ENCODE measurements at places on chromosomes 11 and 22.
A peak's percentile ranks its signal among the peaks of the same experiment; 100 is the strongest.

DNA sequence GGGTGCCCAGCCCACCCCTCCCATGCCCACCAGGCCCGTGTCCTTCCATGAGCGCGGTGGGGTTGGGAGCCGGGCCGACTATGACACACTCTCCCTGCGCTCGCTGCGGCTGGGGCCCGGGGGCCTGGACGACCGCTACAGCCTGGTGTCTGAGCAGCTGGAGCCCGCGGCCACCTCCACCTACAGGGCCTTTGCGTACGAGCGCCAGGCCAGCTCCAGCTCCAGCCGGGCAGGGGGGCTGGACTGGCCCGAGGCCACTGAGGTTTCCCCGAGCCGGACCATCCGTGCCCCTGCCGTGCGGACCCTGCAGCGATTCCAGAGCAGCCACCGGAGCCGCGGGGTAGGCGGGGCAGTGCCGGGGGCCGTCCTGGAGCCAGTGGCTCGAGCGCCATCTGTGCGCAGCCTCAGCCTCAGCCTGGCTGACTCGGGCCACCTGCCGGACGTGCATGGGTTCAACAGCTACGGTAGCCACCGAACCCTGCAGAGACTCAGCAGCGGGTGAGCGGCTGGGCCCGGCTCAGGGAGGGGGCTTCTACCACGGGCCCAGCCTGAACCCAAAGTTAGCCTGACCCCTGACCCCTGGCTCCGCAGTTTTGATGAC, 3.0 kb downstream of the PKP3 start:
- DNase-seq: no peak

GRCh38 chr22:20117633-20118299, 740 bp upstream of the TRMT2A start:
- no peak for DNase-seq

GRCh38 chr11:61281581-61282250, 13.4 kb downstream of the VWCE start:
- no peak for DNase-seq

DNA sequence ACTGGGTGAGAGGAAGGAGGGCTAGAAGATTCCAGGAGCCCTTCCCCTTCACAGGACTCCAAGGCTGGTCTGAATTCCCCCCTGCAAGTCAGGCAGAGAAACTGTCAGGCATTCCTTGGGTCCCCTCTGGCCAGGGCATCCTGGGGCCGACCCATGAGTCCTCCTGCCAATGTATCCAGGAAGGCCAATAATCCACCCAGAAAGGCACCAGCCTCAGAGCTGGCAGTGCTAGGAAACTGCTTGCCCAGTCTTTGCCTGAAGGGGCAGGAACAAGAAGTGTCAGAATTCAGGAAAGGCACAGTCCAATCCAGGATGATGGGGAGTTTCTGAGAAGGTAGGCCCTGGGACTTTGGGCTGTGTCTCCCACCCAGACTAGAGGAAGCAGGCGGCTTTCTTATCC, 41.0 kb downstream of the BUD13 start:
- no peak for DNase-seq

DNA sequence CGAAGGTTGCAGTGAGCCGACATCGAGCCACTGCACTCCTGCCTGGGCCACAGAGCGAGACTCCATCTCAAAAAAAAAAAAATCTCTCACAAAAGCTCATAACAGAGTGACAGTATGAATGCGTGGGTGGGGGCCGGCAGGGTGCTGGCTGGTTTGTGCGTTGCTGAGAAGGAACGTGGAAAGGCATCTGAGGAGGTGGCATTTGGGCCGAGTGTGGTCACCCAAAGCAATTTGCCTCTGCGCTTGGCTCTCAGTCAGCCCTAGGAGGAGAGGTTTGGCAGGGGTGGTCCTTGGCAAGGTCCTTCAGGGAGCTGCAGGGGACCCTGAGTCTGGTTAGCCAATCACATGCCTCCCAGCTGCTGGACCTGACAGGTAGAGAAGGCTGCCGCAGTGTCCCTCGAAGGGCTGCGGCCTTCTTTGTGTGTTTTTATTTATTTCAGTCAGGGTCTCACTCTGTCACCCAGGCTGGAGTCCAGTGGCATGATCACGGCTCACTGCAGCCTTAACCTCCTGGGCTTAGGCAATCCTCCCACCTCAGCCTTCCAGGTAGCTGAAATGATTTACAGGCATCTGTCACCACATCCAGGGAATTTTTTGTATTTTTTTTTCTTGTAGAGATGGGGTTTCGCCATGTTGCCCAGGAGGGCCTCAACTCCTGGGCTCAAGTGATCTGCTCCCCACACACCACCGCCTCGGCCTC, 23.5 kb upstream of the OSBPL5 start:
- no peak for DNase-seq

GRCh38 chr11:95668131-95668530, 121.5 kb downstream of the FAM76B start:
- DNase-seq: no peak

- DNase-seq: no peak
Measured at GRCh38 chr11:11740073-11740702, 101.6 kb upstream of the USP47 start.

DNA sequence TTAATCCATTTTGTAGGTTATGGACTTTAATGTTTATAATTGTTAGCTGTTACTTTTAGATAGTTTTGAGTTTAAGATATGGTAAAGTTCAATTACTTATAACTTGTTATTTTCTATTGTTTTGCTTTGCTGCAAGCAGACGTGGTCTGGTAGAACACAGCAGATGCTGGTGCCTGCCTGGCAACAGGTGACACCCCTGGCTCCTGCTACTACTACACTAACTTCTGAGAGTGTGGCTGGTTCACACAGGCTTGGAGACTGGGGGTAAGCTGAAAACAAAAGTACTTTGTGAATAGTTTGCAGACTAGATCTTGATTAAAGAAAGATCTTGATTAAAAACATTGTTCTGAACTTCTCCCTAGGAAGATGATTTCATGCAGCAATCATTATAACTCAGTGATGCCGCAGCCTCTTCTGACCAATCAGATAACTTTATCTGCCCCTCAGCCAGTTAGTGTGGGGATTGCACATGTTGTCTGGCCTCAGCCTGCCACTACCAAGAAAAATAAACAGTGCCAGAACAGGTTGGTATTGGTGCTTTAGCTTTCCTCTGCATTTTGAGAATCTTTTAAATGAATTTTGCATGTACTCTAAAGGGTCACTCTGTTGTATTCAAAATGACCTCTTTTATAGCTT, 90.4 kb downstream of the HIPK3 start:
- no peak for DNase-seq

DNA sequence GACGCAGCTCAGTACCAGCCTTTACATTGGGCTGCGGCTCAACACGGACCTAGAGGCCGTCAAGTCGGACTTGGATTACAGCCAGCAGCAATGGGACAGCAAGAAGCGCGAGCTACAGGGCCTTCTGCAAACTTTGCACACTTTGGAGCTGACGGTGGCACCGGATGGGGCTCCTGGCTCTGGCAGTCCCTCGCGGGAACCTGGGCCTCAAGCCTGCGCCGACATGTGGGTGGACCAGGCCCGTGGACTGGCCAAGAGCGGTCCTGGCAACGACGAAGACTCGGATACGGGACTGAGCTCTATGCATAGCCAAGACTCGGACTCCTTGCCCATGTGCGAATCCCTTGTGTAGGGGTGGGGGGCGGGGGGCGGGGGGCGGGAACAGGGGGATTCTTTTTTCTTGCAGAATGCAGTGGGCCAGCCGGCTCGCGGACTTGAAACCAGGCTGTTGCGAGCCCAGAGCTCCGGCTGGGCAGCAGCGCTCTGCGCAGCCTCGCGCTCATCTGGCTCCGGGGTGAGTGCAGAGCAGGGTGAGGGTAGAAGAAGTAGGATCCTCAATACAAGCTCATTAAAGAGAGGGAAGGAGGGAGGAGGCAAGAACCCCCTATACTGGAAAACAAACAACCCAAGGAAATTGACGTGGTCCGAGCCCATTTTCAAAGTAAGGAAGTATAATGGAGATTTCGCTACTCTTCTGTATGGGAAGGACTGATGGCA, 1.8 kb downstream of the RASSF10 start:
- no peak for DNase-seq

DNA sequence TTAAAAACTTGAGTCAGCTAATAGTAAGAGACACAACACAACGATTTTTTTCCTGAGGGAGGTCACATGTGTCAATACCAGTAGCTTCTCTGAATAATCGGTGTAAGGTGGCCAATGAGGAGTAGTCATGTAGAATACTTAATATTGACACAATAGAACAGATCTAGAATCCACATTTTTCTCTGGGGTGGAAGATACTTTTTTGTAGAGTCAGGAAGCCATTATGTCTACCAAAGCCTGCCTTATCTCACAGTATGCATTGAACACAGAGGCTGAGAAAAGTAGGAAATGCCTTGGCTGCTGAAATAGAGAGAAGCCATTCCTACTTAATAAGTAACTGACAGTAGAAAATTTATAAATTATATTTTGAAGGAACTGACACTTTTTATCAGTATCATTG, 725.0 kb downstream of the METTL15 start:
- no peak for DNase-seq

GRCh38 chr11:61950035-61950547, at the start of gene BEST1:
Gene BEST1, plus strand, starts transcription at chr11:61950351. Its CDS starts 1,456 bp downstream, at chr11:61951807.
- peak; percentile 89 for DNase-seq

- DNase-seq: no peak
Measured at GRCh38 chr22:47001288-47001687, 238.8 kb downstream of the TBC1D22A start.

GRCh38 chr11:66745356-66746235, 16.6 kb upstream of the SPTBN2 start:
- DNase-seq: no peak

DNA sequence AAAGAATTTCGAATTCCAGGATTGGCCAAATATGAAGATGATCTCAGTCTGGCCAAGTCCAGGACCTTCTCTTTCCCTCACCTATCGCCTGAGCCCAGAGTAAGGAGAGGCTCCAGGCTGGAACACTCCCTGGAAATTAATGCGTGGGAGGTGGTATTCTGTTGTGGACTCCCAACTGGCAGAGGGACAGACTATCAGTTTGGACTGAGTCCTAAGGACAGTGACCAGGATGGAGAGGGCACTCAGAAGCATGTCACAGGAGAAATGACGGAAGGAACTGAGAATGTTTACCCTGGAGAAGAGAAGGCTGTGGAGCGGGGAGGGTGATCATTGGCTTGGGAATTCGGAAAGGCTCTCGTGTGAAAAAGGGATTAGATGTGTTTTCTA, 84.4 kb downstream of the RPL27A start:
- DNase-seq: no peak

DNA sequence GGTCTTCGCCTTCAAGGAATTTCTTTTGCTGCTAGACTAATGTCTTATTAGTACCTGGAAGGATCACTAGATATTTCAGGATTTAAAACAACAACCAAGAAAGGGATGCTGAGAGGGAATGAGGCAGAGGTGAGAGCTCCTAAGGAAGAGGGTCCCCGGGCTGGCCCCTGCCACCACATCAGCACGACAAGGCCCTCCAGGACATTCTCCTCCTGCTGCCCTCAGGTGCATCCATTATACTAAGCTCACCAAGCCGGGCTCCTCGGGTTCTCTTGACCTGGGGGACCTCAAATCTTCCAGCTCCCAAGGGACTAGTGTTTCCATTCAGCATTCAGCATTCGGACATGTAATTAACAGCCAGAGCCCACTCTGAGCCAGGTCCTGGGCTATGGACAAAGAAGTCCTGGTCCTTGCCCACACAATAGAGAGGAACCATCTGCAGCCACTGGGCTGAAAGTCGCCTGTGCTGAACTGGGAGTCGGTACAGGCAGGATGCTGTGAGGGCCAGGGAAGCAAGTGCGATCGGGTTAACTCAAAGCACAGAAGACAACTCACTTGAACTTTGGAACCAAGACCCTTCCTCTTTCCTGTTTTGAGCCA, 29.4 kb upstream of the OAF start:
- DNase-seq: no peak

DNA sequence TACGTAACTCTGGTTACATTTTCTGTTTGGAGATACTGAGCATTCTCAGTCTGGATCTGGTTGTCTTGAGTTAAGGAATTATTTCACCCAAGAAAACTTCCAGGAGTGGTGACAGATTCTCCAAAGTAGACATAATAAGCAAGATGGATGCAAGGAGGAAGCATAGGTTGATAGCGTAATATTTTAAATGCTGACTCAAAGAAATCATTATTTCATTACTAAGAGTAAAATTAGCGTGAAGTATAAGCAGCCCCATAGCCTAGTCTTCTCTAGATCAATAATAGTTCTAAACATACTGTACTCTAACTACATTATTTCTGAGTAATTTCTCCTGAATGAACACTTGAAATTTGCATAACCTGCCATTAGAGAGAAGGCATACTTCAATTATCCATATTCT, 57.5 kb upstream of the MS4A8 start:
- no peak for DNase-seq

GRCh38 chr11:71470946-71471345, 17.9 kb downstream of the NADSYN1 start:
- no peak for DNase-seq

DNA sequence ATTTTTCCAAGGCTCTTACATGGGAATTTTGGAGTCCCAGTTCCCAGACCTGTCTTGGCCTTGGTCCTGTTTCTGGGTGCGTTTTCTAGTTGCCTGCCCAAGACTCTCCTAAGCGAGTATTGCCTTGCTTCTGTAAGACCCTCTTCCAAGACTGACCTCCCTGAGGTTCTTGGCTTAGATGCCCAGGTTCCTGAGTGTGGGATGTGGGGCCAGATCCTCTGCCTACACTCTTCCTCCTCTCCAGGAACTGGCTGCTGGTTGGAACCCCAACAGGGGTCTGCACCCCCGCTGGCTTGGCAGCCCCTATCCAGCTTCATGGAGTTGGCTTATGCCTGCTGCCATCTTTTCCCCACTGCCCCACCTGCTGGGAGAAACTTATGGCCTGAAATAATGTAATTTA, 429.5 kb downstream of the TENM4 start:
- no peak for DNase-seq

DNA sequence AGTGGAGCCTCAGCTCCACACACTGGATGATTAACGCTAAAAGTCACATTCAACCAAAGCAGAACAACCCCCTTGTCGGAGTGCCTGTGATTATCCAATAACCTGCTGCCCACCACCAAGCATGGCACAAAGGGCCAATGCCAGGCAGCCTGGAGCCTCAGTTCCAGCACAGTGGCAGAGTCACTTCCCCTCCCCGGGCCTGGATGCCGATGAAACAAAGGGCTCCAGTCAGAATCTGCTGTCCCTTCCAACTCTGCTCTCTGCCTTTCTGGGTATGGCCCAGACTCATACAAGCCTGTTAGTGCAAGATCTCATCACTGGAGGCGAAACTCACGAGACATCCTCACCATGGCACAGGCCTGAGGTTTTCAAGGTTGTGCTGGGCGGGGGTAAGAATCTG, 52.1 kb downstream of the CLTCL1 start:
- peak; percentile 90 for DNase-seq
